ENCODE measurements at places on chromosomes 12 and 14. TPM values are rescaled to one million over a fixed set of nuclear protein-coding genes. Genes with fewer than 3 reads are reported as not detected.

DDX47 gene
- total RNA-seq, result 57.7 TPM

TNFRSF1A gene
- total RNA-seq, result 151 TPM

KRT85 gene
- total RNA-seq, result not detected

SLCO1B1 gene
- total RNA-seq, result not detected

DTX3 gene
- total RNA-seq, result 16.1 TPM
